HTR-8/SVneo (cell line): ENCODE measurements at places on chromosomes 12 and 14.
A peak's percentile ranks its signal among the peaks of the same experiment; 100 is the strongest.

DNA sequence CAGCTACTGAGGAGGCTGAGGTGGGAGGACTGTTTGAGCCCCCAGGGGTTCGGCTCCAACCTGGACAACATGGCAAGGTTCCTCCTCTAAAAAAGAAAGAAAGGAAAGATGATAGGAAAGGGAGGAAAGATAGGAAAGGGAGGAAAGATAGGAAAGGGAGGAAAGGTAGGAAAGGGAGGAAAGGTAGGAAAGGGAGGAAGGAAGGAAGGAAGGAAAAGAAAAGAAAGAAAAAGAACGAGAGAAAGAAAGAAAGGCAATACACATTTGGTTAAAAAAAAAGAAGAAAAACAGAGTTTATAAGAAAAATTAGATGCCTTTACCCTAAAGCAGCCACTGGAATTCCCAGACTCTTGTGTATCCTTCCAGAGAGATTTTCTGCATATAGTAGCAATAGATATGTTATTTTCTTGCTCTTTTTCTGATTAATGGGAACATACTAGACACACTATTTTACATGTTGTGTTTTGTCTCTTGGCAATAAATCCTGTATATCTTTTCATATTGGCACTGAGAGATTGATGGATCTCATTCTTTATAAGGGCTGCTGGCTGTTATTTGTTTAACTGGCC is 12.2 kb downstream of the HNF1A start:
- DNase-seq: no peak

GRCh38 chr12:113222730-113223531 is 1.7 kb downstream of the TPCN1 start:
- no peak for DNase-seq

GRCh38 chr12:1297206-1297605 is 297.2 kb downstream of the FBXL14 start:
- DNase-seq: no peak

DNA sequence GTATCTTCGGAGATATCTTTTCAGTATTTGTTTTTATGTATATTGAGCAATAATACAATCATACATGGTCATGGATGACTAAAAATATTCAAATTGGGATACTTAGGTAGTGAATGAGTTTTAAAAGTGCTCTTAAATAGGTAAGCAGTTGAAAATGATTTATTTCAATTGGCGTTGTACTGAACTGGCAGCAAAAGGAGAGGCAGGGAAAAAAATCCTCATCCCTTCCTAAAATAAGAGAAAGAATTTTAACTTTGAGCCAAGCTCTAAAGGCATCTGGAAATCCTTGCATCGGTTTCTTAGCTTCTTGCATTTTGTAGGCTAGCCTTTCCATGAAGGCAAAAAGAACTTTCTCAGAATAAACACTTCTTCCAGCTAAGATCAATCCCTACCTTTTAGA is 125.2 kb downstream of the MGST1 start:
- DNase-seq: no peak

- DNase-seq: no peak
Observed at GRCh38 chr12:117171499-117172162, 18.6 kb downstream of the FBXO21 start.

DNA sequence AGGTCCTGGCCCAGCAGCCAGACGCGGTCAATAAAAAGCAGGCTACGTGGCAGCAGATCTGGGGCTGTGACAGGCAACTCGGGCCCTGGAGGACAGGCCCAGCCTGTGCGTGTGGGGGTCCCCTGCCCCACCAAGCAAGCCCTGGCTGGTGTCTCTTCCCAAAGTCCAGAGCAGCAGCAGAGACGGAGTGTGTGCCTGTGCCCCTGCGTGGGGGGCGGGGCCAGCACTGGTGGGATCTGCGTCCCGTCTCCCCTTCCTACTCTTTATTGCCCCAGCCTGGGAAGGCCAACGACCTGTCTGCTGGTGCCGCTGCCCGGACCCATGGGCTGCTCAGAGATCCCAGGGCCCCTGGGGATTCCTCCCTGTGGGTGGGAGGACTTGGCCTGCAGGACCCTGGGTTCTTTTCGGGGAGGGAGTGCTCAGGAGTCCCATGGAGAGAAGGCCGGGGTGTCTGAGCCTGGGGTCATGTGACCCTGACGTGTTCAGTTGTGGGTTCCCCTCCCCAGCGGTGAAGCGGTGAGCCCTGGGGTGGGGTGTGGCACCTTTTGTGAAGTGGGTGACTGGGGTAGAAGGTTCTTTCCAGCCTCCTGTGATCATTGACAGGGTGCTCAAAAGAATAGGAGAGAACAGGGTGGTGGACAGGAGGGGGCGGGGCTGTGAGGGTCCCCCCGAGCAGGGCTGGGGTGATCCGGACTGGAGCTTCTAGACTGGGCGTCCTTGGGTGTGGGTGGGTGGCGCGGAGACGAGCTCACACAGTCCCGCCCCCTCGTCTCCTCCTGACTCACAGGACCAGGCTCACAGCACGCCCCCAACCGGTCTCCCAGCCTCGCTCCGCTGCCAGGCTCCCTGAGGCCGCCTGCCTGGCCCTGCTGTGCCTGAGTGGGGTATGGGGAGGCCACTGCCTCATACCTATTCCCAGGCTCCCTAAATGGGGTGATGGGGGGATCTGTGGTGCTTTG is 22.4 kb downstream of the ASPG start:
- DNase-seq: no peak

DNA sequence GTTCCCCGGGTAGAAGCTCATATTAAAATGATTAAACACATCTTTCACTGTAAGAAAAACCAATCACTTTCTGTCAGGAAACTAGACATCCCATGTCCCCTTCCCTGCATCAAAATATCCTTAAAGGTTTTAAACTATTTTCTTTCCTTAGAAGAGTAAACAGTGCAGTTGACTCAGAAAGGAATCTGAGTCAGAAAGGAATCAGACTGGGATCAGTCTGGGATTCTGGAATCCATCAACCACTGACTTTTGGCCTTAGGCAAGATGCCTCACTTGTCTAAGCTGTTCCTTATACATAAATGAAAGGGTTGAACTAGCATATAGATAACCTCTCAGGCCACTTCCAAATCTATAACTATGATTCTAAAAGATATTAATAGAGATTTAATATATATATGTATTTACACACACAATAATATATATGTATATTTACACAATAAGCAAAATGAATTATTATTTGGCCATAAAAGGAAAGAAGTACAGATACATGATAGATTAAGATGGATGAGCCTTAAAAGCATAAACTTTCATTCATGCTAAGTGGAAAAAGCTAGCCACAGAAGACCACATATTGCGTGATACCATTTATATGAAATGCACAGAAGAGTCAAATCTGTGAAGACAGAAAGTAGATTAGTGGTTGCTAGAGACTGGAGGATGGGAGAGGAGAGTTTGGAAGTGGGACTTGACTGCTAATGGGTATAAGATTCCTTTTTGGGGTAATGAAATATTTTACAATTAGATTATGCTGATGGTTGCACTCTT is 114.4 kb downstream of the SLC38A1 start:
- DNase-seq: peak; percentile 30

- DNase-seq: peak; percentile 81
Observed at GRCh38 chr12:54419088-54419887, at the start of gene ITGA5. TSS of gene ITGA5 (minus strand) at chr12:54419266. CDS start at chr12:54419198, 68 bp downstream.

- no peak for DNase-seq
Observed at GRCh38 chr14:72472845-72473244, 421.1 kb downstream of the DPF3 start.

DNA sequence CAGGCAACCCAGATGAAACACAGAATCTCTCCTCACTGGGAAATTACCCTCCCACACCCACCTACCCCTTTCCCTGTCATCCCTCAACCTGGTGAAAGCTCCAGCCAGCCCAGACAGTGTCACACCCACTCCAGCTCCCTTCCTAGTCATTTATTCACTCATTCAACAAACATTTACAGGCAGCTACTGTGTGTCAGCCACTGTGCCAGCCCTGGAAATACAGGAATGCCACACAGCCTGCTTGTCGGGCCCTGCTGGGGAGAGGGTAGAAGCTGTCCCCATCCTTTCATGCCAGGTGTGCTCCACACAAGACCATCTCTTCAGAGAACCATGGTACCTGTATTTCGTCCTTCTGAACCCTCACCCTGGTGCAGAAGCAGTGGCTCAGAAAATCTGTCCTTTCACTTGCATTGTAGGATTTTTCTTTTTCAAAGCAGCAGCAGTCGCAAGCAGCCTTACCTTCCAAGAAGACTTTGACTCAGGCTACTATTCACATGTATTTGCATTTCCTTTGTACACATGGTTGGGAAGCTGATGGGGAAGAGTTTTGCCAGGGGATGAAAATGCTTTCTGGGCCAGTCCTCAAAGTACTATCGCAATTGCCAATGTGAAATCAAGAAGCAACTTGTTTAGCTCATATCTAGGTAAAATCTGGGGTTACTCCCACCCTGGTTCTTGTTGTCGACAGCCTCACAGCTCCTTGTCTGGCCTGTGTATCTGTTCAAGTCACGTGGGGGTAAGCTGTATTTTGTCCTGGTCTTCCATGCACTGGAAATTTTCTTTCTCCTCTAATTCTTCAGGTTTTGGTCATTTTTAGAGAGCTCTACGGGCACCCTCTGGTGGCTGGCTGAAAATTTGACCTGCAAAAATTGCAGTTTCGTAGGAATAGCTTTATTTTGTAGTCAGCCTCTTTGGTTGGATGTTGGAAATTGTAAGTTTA is 147.4 kb upstream of the EGLN3 start:
- DNase-seq: peak; percentile 34

- DNase-seq: peak; percentile 49
Observed at GRCh38 chr12:3885277-3886094, 12.3 kb upstream of the PARP11 start.

GRCh38 chr12:18375131-18375530 is 113.8 kb downstream of the PIK3C2G start:
- DNase-seq: no peak

GRCh38 chr14:38207377-38207735 is 348 bp upstream of the SSTR1 start:
- no peak for DNase-seq

DNA sequence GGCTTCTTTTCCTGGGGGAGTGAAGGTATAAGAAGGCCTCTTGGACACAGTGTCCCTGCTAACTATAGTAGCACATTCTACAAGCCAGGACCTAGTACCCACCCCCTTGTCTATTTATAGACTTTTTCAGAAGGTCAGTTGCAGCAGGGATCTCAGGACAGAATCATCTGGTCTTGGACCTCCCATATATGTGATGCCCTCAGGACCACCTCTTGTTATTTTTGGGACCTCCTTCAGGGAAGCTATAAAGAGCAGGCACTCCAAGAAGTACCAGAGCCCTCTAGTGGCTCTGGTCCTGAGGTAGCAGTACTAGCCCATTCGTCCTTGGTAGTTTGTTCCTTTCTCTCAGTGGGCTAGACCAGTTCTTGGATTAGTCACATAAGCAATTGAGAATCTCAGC is 4.3 kb downstream of the COQ10A start:
- DNase-seq: peak; percentile 28

- no peak for DNase-seq
Observed at GRCh38 chr12:2287589-2287988, 234.8 kb downstream of the CACNA1C start.

DNA sequence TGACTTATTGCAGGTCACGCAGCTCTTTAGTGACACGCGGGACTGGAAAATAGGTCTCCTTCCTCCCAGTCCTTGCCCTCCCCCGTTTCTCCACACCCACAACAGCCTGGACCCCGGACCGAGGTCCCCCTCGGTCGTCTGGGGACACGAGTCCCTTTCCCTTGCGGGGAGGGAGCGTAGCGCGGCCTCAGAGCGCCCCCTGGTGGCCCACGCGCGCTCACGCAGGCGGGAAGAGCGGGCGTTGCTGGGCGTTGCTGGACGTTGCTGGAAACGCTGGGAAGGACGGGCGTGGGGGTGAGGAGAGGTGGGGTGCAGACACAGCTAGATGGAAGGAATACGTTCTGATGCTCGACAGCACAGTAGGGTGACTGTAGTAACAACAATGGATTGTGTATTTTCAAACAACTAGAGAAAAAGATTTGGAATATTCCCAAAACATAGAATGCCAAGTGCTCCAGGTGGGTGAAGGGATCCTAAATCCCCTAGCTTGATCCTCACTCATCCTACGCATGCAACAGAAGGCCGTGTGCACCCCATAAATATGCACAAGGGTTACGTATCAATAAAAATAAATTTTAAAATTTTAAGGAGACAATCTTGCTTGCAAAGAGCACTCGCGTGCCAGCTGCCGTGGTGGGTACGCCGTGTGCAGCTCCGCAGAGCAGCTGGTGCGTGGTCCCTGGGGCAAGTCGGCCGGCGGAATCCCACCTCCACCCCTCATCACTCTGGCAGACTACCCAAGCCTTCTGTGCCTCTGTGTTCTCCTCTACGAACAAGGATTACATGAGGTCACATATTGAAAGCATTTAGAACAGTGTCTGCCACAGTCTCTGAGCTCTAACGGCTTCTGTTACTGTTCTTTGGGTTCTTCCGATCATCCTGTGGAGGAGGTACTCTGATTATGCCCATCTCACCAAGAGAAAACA is 87.4 kb downstream of the B4GALNT3 start:
- peak; percentile 89 for DNase-seq

DNA sequence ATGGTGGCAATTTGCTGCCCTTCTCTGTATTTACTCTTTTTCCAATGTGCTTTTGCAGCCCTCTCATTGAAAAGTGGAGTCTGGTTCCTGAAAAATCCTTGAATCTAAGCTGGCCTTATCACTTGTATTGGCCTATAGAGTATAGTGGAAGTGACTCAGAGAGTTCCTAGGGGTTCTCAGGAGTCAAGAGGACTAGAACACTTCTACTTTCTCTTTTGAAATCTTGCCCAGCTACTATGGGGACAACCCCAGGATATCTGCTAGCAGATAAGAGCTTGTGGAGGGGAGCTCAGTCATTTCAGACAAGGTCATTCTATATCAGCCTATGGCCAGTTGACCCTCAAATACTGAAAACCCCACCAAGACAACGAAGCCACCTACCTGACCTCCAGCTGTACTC is 26.7 kb upstream of the WSCD2 start:
- no peak for DNase-seq

GRCh38 chr12:74286254-74286653 is 251.4 kb upstream of the ATXN7L3B start:
- DNase-seq: no peak

- DNase-seq: no peak
Observed at GRCh38 chr12:55718015-55718414, 2.2 kb downstream of the BLOC1S1 start.

DNA sequence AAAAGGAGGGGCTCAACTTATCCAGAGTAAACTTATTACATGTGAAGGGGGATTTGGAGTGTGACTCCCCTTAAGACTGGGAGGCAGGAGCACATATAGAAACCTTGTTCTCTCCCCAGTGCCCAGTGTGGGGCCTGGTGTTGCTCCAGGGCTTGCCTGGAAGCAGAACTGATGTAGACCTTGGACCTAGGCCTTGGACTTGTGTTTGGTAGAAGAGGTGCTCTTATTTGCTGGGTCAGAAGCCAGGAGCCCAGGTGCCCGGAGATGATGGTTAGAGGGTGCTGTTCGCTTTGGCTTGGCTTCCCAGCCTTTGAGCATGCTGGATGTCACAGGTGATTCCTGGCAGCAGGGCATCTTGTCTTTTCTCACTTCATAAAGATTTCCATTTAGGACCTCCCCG is 110.4 kb downstream of the SMOC1 start:
- no peak for DNase-seq

- peak; percentile 38 for DNase-seq
Observed at GRCh38 chr14:102262929-102263462, 42.0 kb downstream of the MOK start.
